ENCODE measurements at places on chromosomes 5 and 9.

DNA sequence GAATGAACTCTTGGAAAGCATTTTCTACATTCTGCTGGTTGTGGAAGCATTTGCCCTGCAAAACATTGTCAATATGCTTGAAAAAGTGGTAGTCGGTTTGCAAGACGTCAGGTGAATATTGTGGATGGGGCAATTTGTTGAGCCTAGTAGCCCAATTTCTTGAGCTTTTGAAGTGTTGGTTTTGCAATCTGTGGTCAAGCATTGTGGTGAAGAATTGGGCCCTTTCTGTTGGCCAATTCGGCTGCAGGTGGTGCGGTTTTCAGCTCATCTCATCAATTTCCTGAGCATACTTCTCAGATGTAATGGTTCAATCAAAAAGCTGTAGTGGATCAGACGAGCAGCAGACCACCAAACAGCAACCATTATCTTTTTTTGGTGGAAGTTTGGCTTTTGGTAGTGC is 426.8 kb upstream of the CDH9 start:
- no peak for DNase-seq

- no peak for DNase-seq
These were observed 355.3 kb downstream of the BNC2 start for GRCh38 chr9:16515207-16515606.

DNA sequence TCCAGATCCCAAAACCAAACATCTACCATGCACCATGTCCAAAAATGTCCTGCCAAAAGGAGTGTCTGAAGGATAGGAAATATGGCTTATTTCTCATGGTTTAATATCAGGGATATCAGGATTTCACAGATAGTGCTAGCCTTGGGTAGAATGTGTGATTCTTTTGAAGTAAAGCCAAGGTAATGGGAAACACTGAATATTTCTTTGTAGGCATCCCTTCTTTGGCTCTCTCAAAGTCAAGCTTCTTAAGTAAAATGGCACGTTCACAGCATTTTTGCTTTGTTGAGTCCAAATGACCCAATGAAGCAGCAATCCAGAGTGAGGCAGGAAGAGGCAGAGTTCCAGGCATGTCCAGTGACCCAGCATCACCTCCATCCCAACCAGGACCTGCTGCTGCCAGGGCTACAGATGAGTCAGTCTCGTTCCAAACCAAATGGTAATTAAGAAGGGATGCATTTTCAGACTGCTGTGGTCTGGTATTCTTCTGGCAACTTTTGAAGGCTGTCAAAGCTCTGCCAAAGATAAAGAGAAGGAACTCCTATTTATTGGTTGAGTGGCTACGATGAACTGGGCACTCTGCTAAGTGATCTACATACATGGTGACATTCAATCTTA is 678.8 kb upstream of the KLF4 start:
- no peak for DNase-seq

DNA sequence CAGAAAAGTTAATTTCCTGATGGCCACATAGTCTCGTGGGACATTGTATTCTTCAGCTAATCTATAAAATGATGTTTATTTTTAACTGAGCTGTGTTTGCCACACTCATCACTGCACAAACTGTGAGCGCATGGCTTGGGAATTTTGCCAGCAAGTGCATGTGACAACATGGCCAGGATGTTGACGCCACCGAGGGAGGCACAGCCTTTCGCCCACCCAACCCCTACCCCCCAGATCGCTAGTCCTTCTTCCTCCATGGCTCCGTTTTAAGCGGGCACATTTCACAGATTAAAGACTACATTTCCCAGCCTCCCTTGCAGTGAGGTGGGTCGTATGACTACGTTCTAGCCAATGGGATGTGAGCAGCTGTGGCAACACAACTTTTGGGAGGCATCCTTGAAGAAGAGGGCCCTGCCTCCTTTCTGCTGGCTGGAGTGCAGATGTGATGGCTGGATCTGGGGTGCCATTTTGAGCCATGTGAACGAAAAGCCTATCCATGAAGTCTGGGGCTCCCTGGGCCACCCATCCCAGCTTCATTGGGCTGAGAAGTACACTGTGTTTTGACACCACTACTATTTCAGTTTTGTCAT is 7.9 kb downstream of the NRARP start:
- DNase-seq: no peak

DNA sequence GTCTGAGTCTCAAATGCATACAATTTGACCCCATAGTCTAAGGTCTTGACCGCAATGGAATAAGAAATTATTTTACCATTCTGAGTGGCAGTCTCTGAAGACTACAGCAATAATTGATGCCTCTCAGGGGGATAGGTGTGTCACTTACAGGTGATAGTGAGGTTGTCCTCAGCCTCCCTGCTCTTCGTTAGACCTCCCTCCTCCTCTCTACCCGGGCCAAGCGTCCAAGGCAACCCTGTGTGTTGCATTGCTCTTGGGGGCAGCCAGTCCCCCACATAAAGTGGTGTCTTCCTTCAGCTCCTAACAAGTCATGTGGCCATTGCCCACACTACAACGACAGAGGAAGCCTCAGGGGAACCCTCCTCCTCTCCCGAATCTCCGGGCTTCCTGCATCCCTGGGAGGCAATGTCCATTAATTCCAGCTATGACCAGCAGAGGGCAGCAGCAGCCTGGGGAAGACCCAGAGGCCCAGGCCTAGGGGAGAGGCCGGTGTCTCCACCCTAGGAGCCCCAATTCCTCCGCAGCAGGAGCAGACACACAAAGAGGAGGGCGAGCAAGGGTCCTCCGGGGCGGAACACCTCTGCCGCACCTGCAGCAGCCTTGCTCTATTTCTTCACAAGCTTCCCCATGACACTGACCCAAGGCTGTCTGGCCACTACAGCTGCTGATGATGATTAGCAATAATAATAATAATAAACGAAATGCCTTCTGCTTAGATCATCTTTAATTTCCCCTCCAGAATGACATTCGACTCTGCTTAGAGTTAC is 134.8 kb downstream of the KCNIP1 start:
- peak; percentile 17 for DNase-seq

DNA sequence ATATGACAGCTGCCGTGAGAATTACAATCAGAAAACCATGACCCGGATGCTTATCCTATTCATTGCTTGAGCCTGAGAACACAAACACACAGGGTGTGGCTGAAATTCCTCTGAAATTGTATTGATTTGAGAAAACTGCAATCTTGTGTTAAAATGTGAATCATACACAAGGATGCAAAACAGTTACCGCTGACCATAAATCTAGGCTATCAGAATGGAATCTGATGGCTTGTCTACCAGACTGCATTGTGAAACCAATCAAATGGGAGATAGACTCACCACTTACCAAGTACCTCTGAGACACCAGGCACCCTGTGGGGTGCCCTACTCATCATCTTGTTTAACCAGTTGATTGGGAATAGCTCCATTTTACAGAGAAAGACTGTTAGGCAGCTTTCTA is 188.7 kb upstream of the MSX2 start:
- peak; percentile 98 for DNase-seq

- DNase-seq: no peak
These were observed at the start of gene GNA14 for GRCh38 chr9:77648234-77649108. Gene GNA14, minus strand, starts transcription at chr9:77648322. Its CDS starts 529 bp downstream, at chr9:77647793.

- no peak for DNase-seq
These were observed 98.1 kb upstream of the PAPPA start for GRCh38 chr9:116055536-116055935.

- no peak for DNase-seq
These were observed 113.0 kb downstream of the ADAMTS2 start for GRCh38 chr5:179232091-179232735.

GRCh38 chr5:83471405-83472212 is at the start of gene VCAN:
Gene VCAN, plus strand, starts transcription at chr5:83471744. Its CDS starts 11,775 bp downstream, at chr5:83483519.
- peak; percentile 69 for DNase-seq

DNA sequence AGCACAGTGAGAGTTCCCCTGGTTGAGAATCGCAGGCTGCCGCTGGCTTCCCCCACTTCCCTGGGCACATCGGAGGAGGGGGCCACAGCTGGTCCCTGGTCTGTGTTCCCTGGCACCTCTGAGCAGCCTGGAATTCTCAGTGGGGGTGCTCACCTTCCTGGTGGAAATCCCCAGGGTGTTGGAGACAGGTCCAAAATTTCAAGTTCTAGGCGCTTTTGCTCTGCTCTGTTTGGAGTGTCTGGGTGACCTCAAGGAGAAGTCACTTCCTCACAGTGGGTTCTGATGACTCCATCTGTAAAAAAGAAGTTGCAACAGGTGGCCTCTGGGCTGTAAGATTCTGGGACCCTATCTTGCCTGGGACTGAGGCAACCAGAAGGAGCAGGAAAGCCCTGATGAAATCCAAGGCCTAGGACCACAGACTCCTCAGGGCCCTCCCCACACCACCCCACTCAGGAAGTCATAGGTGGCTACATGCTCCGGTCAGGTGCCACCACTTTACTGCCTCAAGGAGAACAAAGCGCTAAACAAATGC is at the start of gene TRAF1:
Gene TRAF1, minus strand, starts transcription at position 400 of the 532 bp plus-strand sequence. CDS start 721 bp downstream, outside the sequence.
- DNase-seq: no peak

DNA sequence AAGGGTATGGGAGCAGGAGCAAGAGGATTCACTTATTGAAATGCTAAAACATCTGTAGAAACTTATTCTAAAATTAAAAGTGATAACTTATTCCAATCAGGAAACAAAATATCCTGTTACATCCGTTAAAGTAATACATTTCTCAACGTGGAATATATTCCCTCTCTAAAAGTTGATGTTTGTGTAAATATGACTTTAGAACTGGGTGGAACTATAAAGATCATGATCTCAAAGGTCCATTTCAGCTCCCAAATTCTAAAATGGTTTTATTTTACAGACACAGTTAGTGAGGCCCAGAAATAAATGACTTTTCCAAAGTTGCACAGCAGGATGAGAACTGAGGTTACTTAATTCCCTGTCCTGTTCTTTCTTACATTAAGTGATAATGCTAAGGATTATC is 21.1 kb downstream of the ISOC1 start:
- no peak for DNase-seq

GRCh38 chr9:20908461-20908860 is 123.0 kb downstream of the HACD4 start:
- DNase-seq: no peak

DNA sequence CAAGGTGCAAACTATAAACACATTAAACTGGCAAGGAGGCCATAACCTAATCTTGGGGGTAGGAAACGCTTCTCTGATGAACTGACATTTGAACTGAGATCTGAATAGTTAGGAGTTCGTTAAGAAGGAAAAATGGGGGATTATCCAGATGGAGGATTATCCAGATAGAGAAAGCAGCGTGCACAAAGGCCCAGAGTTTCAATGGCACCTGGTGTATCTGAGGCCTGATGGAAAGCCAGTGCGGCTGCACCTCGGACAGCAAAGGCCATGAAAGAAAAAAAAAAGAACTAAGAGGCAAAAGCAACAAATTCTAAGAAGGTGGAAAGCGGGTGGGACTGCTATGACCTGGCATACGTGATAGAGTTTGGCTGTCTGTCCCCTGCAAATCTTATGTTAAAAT is 13.0 kb upstream of the CTNNAL1 start:
- no peak for DNase-seq

DNA sequence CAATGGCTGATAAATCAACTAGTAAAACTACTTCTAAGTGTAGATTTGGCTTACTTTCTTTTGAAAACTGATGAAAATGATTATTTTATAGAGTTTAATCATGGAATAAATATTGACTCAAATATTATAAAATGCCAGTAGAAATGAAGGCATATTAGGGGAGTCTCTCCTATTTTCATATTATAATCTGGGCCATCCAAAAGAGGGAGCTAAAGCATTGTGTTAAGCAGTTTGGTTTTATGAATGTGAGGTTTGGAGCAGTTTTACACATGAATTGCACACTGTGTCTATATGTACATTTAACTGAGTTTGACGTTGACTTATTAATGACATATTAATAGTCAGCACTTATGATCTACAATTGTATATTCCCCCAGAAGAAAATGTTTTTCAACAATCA is 17.4 kb downstream of the CDH9 start:
- peak; percentile 28 for DNase-seq

- no peak for DNase-seq
These were observed 16.8 kb upstream of the FAM174A start for GRCh38 chr5:100518377-100518776.

- DNase-seq: no peak
These were observed 72.7 kb upstream of the ORM1 start for GRCh38 chr9:114250235-114250568.

GRCh38 chr5:171715551-171715950 is 70.1 kb upstream of the SMIM23 start:
- DNase-seq: no peak

GRCh38 chr5:149886060-149886459 is 58.5 kb downstream of the PDE6A start:
- peak; percentile 16 for DNase-seq

- DNase-seq: no peak
These were observed 75.4 kb downstream of the SLF1 start for GRCh38 chr5:94693845-94694370.

GRCh38 chr5:16617274-16617968 is 624 bp upstream of the RETREG1 start:
- DNase-seq: no peak

DNA sequence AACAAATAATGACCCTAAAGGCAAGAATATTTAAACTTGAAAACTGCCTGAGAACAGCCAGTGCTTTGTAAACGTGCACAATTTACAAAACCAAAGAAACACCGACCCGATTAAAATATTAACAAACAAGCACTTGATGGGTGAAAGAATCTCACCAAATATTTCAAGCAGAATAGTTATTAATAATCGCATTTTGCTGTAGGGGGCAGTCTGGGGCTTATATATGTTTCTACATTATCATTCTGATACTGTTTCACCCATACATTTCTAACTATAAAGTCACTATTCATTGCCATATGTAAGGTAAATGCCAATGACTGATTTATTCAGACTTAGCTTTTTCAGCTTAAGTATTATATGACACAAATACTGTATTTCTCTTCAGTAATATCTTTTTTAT is 37.7 kb downstream of the UBAP2 start:
- DNase-seq: no peak

GRCh38 chr5:68407311-68408239 is 192.0 kb downstream of the PIK3R1 start:
- no peak for DNase-seq

- DNase-seq: peak; percentile 79
These were observed 128.3 kb downstream of the MARCHF11 start for GRCh38 chr5:16051246-16051755.

- peak; percentile 87 for DNase-seq
These were observed 15.8 kb downstream of the EXOC3 start for GRCh38 chr5:458547-459353.

DNA sequence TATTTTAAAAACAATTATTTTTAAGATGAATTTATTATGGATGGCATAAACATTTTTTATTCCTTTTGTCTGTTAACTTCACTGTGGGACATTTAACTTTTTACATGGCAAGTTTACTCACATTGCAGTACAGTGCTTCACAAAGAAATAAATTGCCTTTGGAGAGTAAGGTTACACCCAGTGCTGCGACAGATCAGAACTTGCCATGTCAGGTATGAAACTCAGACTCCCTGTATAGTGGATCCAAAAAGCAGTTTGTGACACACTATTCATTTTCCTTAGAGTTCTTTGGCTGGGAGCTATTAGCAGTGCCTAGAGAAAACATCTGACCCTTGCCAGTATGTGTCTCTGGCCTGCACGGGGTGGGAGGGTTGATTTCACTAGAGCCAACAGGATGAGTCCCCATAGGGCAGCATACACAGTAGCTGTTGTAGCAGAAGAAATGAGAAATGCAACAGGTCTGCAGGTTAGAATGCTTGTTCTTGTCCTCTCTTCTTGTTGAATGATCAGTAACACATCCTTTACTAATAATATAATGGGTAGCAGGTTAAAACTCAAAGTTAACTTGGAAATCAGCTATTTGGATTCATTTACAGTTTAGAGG is 42.9 kb downstream of the STARD4 start:
- DNase-seq: peak; percentile 44

Measured in foreskin keratinocyte (primary cell).